Hematopoietic multipotent progenitor cell treated with erythropoietin and hydrocortisone succinate and interleukin-3 and kit ligand, for 4 days (in vitro differentiated cells): ENCODE measurements at places on chromosomes 3 and 15.
A peak's percentile ranks its signal among the peaks of the same experiment; 100 is the strongest.

GRCh38 chr3:86225461-86225860, 765.5 kb downstream of the VGLL3 start:
- DNase-seq: no peak

DNA sequence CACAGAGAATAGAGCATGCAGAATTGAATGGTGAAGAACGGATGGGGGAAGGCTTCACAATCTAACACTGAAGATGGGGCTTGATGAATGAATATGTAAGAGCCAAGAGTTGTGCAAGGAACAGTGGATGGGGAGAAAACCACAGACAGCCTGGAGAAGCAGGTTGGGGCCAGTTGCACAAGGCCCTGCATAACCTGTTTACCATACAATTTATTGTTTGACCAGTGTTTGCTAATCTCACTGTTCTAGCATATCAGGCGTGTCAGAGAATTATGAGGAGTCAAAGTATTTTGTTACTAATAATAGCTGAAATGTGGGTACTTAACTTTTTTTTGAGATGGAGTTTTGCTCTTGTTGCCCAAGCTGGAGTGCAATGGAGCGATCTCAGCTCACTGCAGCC, 36.4 kb downstream of the LINS1 start:
- peak; percentile 8 for DNase-seq

- DNase-seq: no peak
Observed at GRCh38 chr3:179156170-179156569, 8.0 kb downstream of the PIK3CA start.

- DNase-seq: peak; percentile 10
Observed at GRCh38 chr15:50377867-50378751, 23.1 kb upstream of the GABPB1 start.

DNA sequence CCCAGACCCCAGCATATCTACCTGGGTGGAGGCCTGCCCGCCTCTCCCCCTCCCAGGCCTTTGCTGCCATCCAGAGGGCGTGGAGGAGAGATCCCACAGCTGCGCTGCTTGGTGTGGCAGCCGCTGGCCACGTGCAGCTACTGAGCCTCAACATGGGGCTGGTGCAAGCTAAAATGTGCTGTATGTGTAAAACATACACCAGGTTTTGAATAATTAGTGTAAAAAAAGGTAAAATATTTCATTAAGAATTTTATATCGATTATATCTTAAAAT, 95.8 kb downstream of the SEC22A start:
- peak; percentile 13 for DNase-seq

GRCh38 chr3:134897391-134898141, 102.5 kb downstream of the EPHB1 start:
- no peak for DNase-seq

DNA sequence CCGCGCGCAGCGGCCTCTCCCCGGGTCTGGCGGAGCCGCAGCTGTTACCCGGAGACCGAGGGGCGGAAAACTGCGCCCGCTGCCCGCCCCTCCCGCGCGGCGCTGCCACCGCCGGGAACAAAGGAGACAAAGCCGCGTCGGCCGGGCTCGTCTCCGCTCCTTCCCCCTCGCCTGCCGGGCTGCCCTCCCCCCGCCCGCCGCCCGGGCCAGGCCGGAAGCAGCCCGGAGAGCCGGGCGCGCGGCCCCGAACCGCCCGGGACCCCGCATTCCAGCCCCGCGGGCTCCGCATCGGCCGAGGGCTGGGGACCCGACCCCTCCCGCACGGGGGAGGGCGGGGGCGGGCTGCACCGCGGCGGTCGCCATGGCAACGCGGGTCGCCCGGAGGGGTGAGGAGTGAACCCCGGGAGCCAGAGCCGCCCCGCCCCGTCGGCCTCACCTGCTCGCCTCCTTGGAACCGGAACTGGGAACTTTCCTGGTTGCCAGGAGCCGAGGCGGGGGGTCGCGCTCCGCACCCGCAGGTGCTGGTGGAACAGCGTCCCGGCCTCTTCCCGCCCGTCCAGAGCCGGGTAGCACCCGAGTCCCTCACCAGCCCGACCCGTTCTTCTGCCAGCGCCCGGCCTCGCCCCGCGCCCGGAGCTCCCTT, 448 bp downstream of the PLXNB1 start:
- peak; percentile 66 for DNase-seq

- DNase-seq: no peak
Observed at GRCh38 chr15:48868536-48868935, 9.4 kb upstream of the EID1 start.

GRCh38 chr3:120144267-120144666, 50.0 kb upstream of the GSK3B start:
- no peak for DNase-seq

GRCh38 chr15:75140080-75140879, 61.4 kb upstream of the C15orf39 start:
- peak; percentile 94 for DNase-seq

DNA sequence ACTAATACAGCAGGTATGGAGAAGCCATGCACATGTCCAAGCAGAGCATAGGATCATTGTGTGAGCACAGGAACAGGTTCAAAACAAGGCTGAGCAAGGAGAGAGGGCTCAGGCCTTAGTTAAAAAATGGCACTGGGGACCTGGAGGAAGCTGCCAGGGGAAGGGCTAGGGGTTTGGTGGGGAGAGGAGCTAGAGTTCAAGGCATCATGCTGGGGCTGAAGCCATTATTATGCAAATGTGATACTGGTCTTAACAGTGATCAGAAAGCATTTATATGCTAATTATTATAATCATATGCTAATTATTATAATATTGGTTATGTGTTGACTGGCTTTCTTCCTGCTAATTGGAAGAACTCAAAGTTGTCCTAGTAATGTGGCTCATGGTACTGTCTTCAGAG, 546.0 kb upstream of the CFAP20DC start:
- DNase-seq: no peak
